ENCODE measurements at places on chromosomes 11 and 22.

DNA sequence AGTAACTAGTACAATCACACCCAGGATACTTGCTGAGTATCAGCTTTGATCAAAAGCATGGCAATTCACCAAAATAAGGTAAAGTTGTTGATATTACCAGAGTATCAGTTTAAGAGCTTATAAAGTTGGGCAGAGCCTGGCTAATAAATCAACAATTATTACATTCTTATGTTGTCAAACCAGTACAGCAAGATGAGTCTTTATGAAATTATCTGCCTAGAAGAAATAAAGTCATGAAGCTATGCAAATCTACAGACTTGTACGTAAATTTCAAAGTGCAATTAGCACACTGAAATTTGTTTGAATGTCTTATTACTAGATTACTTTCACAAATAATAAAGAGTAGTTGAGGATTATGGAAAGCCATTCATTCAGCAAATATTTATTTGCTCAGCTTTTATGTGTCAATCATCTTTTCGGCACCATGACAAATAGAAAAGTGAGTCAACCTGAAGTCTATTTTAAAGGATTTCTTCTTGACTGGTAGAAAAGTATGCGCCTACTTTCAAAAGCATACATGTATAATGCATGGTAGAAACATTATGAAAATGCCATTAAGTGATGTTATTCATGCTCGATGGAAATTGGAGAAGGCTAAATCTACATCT, 5.0 kb upstream of the ANO3 start:
- no peak for DNase-seq

GRCh38 chr11:102724904-102725500, at the start of gene MMP8:
Gene MMP8 (minus strand): TSS chr11:102724954. CDS start chr11:102724855, 99 bp downstream.
- no peak for DNase-seq

GRCh38 chr11:39932966-39933365, 1526.5 kb downstream of the LRRC4C start:
- no peak for DNase-seq

GRCh38 chr11:121800731-121801393, 315.2 kb downstream of the BLID start:
- DNase-seq, result no peak

DNA sequence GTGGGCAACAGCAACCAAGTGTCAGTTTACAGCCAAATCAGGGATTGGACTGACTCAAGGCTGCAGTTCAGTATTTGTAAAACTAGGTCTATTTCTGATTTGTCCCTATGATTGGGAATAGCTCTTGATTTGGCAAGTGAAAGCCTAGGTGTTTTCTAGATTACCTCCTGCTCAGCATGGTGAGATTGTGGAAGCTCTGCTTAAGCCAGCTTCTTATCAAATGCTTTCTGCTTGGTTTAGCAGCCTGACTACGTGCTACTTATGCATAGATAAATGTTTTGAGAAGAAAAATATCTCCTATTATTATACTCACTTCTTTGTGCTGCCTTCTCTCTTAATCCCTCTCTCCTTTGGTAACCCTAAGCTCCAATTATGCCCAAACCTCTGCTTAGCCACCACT, 86.3 kb upstream of the AMOTL1 start:
- DNase-seq, result no peak

DNA sequence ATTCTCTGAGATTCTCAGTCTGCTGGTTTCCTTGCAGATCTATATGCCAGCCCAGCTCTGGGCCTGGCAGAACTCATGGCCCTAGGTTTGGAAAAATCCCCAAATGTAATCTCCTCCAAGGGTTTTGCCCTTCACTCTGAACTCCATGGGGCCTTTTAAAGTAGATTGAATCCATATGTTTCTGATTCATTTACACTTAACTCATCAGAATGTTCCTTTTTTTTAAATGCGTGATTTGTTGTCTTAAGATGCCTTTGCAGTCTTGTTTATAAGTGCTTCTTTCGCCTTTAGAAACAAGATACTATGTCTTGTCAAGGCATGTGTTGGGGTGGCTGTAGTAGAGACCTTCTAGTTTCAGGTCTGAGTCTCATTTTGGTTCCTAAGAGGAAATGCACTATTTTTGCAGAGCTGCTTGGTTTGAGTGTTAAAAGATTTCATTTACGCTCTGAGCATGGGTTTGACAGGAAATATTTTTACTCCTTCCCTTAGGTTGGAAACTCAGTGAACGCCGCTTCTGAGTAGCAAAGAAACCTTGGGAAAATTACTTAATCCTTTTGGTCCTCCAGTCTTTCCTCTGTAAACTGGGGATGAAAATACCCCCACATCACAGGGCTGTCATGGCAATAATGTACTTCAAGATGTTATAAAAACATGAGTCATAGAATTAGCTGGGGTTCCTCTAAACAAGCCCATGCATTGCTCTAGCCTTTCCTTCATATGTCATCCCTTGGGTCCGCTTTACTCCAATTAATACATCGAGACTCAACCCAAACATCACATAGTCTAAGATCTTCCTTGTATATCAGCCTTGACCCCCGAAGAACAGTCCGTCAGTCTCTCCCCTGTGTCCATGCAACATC, 83.5 kb downstream of the SNX19 start:
- DNase-seq, result no peak
